Fibroblast of skin of right quadriceps (primary cell): ENCODE measurements at places on chromosomes 7 and 10.

GRCh38 chr7:116395141-116395791, 104.3 kb upstream of the CAV2 start:
- DNase-seq = peak; percentile 90

DNA sequence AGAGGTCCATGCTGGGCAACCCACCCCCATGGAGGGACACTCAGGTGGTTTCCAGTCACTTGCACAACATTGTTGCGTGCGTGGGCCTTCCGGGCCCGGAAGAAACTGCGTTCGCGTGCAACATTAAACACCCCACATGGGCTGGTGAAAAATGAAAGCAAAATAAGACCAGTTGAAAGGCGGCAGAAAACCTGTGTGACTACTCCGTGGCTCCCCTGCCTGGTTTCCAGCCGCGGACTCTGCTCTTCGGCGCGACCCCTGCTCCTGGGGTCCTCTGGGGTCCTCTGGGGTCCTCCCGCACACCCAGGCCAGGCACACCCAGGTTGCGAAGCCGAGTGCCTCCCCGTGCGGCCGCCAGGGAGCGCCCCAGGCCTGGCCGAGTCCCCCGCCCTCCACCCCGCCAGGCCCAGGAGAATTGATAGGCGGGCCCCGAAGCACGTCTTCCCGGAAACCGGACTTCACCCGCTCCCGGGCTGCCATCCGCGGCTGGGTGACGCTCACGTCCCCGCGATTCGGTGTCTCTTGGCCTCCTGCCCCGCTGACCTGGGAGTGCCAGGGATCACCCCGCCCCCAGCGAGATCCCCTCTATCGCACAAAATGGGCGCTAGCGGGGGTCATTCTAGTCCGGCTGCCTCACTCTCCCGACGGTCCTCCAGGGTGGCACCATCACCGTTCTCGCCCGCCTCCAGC, 1.9 kb upstream of the SH2D4B start:
- peak; percentile 19 for DNase-seq

DNA sequence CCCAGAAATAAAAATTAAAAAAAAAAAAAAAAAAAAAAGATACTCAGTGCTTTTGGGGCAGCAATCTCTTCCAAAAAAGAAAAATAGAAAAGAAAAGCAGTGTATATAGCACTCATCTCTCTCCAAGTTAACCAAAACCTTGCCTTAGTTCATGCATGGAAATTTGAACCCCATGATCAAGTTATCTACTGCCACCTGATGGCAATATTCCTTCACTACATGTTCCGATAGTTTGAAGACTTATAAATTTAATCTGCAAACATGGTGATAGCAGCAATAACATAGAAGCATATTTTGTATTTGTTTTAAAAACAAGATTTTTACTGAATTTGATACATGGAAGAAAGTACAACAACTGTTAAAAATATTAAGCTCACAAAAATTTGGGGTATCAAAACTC, 48.6 kb upstream of the SLIT1 start:
- DNase-seq = peak; percentile 43

- no peak for DNase-seq
Measured at GRCh38 chr7:44220046-44220357, 19.2 kb downstream of the YKT6 start.

- peak; percentile 61 for DNase-seq
Measured at GRCh38 chr10:27743877-27744801, 1.5 kb downstream of the MKX start.

GRCh38 chr10:83164156-83164555, 975.2 kb upstream of the GHITM start:
- DNase-seq = no peak

GRCh38 chr7:155844019-155844453, 31.8 kb upstream of the SHH start:
- no peak for DNase-seq

GRCh38 chr7:77482015-77482414, 55.1 kb upstream of the PTPN12 start:
- no peak for DNase-seq

GRCh38 chr7:148151778-148152177, 438.8 kb upstream of the C7orf33 start:
- no peak for DNase-seq

DNA sequence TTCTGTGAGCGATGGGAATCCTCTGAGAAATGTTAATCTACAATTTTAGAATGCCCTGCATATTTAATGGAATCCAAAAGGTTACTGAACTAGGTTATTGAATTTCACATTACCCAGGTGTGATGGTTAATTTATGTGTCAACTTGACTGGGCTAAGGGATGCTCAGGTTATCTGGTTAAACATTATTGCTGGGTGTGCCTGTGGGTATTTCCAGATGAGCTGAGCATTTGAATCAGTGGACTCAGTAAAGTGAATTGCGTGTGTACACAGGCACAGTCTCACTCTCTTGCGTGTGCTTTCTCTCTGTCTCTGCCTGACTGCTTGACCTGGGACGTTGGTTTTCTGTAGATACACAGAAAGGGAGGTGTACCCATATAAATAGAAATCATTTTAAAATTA, 21.7 kb downstream of the RNF32 start:
- no peak for DNase-seq

DNA sequence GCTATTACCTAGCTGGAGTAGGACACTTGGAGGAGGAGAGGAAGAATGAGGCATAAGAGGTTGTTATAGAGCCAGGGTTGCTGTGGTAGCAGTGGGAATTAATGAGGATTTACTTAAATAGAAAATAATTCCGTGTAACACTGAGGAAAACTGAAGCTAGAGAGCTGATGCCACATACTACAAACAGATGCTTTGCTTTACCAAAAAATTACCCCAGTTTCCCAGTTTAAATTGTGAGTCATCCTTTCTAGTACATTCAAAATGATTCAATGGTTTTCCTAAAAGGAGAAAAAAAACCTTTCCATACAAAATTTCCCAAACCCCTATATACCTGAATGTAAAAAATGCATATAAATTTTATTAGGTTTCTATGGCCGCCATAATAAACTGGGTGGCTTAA, 58.3 kb downstream of the ZNF518A start:
- DNase-seq = no peak

DNA sequence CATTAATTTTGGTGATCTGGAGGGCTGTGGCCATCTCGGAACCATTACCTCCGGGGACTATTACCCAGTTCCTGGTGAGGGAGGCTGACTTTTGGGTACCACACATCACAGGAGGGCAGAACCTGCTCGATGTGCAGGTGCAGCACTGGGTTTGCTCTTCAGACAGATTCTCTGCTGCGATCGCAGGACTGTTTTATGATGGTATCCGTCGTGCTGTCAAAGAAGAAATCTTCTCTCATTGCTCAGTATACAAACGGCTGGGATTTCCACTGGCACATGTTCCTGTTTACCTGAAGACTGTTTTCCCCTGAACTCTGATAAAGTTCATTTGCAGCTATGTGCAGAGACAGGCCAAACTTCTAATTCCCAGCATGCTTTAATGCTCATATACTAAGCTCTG, 27.2 kb upstream of the SHH start:
- DNase-seq = no peak

DNA sequence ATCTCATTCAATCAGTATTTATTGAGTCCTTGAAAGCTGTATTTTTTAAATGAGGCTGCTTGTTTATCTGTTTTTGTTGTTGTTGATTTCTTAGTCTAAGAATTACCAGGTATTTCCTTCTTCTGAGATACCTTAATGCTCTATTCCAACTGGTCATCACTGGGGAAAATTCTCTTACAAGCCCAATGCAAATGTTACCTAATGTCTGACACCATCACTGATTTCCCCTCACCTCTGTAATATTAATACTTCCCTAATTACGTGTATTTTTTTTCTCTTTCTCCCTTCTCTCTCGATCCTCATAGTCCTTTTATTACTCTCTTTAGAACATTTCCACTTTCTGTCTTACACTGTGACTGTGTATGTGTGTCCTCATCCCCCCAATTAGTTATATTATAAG, 13.9 kb downstream of the HDAC9 start:
- DNase-seq = peak; percentile 11

GRCh38 chr7:130488392-130489139, 3.3 kb upstream of the MEST start:
- peak; percentile 29 for DNase-seq

DNA sequence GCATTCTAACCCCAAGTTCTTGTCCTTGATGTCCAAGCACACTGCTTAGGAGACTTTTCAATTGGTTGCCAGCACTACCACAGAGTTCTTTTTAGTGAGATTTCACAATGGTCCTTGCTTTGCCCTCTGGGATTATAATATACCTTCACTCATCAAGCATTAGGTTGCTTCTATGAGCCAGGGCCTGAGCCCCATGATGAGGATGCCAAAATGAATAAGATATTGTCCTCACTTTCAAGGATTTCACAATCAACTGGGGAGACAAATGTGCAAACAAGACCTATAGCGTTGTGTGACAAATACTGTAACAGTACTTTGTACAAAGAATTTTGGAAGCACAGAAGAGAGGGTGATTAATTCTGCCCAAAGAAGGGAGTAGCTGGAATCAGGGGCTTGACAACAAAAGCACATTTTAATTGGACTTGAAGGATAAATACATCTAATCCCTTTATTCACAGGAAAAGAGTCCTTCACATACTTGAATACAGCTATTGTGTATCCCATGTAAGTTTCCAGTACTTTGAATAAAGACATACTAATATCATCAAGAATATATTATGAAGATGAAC, 263.6 kb upstream of the LRRN3 start:
- no peak for DNase-seq

- DNase-seq = peak; percentile 44
Measured at GRCh38 chr7:11182736-11183135, 209.1 kb downstream of the PHF14 start.

- DNase-seq = no peak
Measured at GRCh38 chr10:48503293-48503911, 101.5 kb downstream of the ARHGAP22 start.

GRCh38 chr10:97713339-97713825, at the start of gene MARVELD1:
MARVELD1 (plus strand) TSS chr10:97713730; CDS start chr10:97713877, 147 bp downstream.
- DNase-seq = peak; percentile 91

DNA sequence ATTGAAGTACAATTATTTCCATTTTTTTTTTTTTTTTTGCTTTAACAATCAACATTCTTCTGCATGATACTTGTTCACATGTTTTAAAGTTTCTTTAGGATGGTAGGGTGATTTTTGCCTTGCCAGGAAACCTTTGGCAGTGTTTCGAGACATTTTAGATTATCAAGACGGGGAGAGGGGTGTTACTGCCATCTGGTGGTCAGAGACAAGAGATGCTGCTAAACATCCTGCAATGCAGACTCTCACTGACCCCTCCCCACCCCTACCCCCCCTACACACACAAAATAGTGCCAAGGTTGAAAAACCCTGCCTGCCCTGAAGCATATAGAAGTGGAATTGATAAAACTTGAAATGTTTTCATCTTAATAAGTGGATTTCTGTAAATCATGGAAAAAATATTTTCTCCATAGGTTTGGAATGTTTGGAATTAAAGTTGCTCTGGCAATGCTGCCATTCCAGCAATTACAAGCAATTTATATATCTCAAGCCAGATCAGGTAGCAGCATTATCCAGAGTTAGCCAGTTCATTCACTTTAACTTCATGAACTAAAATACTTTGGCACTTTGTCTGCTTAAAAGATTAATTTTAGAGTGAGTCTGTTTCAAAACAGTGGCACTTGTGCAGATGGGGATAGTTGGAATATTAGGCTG, 62.1 kb downstream of the SDHAF3 start:
- peak; percentile 62 for DNase-seq

GRCh38 chr7:35854311-35854710, 53.5 kb downstream of the SEPTIN7 start:
- DNase-seq = no peak

- DNase-seq = no peak
Measured at GRCh38 chr10:6609625-6610024, 29.5 kb upstream of the PRKCQ start.

DNA sequence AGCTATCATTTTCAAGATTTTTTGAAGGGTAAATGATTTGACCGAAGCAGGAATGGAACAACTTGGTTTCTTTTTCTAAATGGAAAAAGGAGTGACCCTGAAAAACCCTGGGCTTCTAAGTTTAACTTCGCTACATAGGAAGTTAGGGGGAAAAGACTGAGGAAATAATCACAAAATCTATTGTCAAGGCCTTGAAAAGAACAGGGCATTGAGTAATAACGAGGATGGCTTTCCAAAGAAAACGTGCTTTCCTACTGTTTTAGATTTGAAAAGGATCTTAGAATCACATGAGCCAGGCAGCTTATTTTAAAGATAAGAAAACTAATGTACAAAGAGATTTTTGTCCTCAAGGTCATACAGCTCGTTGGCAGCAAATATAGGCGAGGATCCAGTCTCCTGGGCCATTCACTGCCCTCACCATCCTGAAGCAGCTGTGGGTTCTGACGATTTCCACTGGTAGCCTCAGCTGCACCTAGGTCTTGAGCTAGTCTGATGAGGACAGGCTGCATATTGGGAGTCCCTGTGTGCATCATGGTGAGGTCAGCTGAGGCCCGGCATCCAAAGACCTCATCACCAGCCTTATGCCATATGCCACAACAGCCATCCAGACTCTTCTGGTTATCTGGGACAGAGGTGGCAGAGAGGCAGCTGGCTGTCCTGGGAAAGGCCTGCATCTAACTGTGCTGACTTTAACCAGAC, 384.7 kb upstream of the NRP1 start:
- no peak for DNase-seq
